ENCODE measurements at places on chromosomes 13 and 19.

GRCh38 chr13:72120632-72121031, 253.6 kb upstream of the DACH1 start:
- no peaks in the 10 kb centered on the region for H3K27me3 ChIP-seq
- no peaks in the 10 kb centered on the region for H3K36me3 ChIP-seq
- no peaks in the 10 kb centered on the region for H3K4me1 ChIP-seq

DNA sequence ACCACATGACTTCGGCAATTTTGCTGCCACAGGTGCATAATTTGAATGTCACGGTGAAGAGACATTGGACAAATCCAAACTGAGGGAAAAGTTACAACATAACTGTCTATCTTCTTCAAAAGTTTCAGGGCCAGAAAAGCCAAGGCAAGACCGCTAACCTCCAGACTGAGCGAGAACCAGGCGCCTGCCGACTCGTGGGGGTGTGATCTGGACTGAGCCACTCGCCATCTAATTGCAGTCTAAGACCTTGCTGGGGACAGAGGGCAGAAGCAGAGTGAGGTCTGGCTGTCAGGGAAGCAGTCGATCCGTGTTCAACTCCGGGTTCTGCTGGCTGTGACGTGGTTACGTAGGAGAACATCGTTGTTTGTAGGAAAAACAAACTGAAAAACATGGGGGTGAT, 88.6 kb downstream of the SPACA7 start:
- no peak overlapping the region for H3K27ac ChIP-seq
- no peak overlapping the region for H3K4me3 ChIP-seq
- no peaks in the 10 kb centered on the region for H3K27me3 ChIP-seq
- H3K4me1 ChIP-seq: no peaks in the 10 kb centered on the region
- DNase-seq: no peak

- peak overlapping the region; percentile 65 for H3K4me3 ChIP-seq
- H3K27me3 ChIP-seq: no peaks in the 10 kb centered on the region
- H3K36me3 ChIP-seq: no peaks in the 10 kb centered on the region
- H3K27ac ChIP-seq: no peak overlapping the region
- no peak for DNase-seq
Observed at GRCh38 chr13:27789495-27790303, 2.6 kb upstream of the GSX1 start.

GRCh38 chr13:114088863-114089262, 43.6 kb downstream of the RASA3 start:
- no peak overlapping the region for H3K4me3 ChIP-seq
- H3K27me3 ChIP-seq: no peaks in the 10 kb centered on the region
- H3K36me3 ChIP-seq: no peaks in the 10 kb centered on the region
- H3K4me1 ChIP-seq: no peaks in the 10 kb centered on the region

DNA sequence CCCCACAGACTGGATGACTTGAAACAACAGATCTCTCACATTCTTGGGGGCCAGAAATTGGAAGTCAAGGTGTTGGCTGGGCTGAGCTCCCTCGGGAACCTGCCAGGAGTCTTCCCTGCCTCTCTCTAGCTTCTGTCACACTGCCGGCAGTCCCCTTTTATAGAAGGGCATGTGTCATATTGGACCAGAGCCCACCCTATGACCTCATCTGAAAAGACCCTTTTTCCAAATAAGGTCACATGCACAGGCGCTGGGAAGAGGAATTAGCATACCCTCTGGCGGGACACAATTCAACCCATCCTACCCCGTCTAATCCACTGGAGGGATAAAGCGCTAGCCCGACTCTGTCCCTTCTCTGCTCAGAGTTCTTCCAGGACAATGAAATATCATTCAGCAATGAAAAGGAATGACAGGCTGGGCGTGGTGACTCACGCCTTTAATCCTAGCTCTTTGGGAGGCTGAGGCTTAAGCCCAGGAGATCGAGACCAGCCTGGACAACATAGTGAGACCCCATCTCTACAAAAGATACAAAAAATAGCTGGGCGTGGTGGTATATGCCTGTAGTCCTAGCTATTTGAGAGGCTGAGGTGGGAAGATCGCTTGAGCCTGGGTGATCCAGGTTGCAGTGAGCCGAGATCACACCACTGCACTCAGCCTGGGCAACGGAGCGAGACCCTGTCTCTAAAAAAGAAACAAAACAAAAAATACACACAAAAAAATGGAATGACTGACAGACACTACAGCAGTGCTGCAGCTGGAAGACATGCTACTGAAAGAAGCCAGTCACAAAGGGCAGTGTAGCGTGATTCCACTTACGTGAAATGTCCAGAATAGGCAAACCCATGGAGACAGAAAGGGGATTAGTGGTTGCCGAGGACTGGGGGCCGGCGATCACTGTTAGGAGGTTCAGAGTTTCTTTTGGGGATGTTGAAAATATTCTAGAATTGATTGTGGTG, 28.5 kb downstream of the MEIS3 start:
- H3K4me1 ChIP-seq: peaks cover 5% of the 10 kb centered on the region
- H3K27ac ChIP-seq: 0 out of 2 replicates have a peak overlapping the region, but pooled peaks have one; percentile 18
- no peaks in the 10 kb centered on the region for H3K27me3 ChIP-seq
- H3K36me3 ChIP-seq: no peaks in the 10 kb centered on the region
- no peak for DNase-seq

GRCh38 chr19:28242317-28242927, 970.5 kb downstream of the UQCRFS1 start:
- no peaks in the 10 kb centered on the region for H3K36me3 ChIP-seq
- H3K27me3 ChIP-seq: no peaks in the 10 kb centered on the region
- H3K27ac ChIP-seq: no peak overlapping the region

DNA sequence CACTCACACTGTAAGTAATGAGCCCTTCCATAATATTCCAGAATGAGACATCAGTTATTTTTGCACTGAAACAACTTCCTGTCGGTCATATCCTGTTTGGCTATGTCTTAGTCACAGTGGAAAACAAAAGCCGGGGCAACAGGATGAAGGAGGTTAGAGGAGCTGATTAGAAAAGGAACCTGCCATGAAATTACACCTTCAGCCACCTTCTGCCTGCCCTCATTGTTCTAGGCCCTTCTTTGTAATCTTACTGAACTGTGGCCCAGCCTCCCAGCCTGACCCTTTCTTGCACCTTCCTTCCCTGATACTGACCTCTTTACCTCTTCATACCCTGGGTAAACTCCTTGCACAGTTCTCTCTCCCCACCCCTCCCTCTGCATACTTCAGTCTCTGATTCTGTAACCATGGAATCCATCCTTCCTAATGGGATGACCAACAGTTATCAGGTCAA, 67.3 kb downstream of the DOCK9 start:
- H3K4me3 ChIP-seq: no peak overlapping the region
- no peak for DNase-seq
- no peaks in the 10 kb centered on the region for H3K4me1 ChIP-seq
- H3K27me3 ChIP-seq: no peaks in the 10 kb centered on the region

GRCh38 chr19:28422046-28422445, 790.9 kb downstream of the UQCRFS1 start:
- H3K27me3 ChIP-seq: no peaks in the 10 kb centered on the region
- no peaks in the 10 kb centered on the region for H3K36me3 ChIP-seq
- no peaks in the 10 kb centered on the region for H3K4me1 ChIP-seq
- DNase-seq: no peak
- no peak overlapping the region for H3K27ac ChIP-seq

DNA sequence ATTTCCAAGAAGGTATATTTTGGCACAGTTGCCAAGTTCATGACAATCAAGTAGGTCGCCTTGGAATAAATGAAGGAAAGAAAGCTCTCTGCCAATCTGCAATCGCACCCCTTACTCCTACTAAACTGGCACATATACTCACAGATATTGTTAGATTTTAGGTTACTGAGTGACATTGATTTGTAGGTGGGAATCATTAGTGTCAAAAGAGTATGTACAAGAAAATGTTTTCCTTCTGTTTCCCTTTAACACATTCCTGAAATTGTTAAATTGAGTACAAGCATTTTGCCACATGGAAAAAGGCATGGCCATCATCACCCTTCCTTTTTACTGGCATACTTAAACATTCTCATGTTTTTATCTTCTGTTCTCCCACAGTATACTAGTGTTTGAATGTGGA, 2868.3 kb upstream of the PCDH20 start:
- no peak for DNase-seq
- no peaks in the 10 kb centered on the region for H3K36me3 ChIP-seq
- H3K4me3 ChIP-seq: no peak overlapping the region
- H3K4me1 ChIP-seq: 0 out of 2 replicates have a peak, but pooled peaks cover 4% of the 10 kb centered on the region
- H3K27me3 ChIP-seq: no peaks in the 10 kb centered on the region

DNA sequence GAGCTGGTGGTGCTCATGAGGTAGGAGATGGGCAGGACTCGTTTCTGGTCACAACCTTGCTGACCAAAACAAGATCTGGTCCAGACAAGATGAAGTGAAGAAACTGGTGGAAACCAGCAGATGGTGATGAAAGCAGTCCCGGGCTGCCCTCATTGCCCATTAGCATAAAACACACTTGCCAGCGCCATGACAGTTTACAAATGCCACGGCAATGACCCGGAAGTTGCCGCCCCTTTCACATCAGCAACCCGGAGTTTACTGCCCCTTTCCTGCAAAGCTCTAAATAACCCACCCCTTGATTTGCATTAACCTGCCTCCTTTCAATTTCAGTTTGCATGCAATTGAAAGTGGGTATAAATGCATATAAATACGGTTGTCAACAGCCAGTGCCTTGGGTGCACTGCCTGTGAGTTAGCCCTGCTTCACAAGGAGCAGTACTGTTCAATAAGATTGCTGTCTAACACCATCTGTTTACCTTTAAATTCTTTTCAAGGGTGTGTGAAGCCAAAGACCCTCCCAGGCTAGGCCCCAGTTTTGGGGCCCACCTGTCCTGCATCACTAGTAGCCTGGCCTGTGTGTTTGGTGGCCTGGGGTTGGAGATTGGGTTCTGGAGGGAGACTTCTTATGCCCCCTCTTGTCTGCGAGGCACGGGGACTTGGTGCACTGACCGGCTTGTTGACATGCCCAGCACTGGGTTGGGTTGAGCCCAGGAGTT, 38.8 kb downstream of the CHST8 start:
- no peak overlapping the region for H3K4me3 ChIP-seq
- no peaks in the 10 kb centered on the region for H3K4me1 ChIP-seq
- no peaks in the 10 kb centered on the region for H3K27me3 ChIP-seq

GRCh38 chr19:30323904-30324303, 48.3 kb upstream of the ZNF536 start:
- peaks cover 71% of the 10 kb centered on the region for H3K4me1 ChIP-seq
- H3K4me3 ChIP-seq: no peak overlapping the region
- peaks cover 6% of the 10 kb centered on the region for H3K36me3 ChIP-seq
- no peak overlapping the region for H3K27ac ChIP-seq

GRCh38 chr19:48686088-48686487, 9.7 kb upstream of the FUT2 start:
- H3K27me3 ChIP-seq: no peaks in the 10 kb centered on the region
- no peak for DNase-seq
- H3K4me3 ChIP-seq: no peak overlapping the region
- no peaks in the 10 kb centered on the region for H3K36me3 ChIP-seq

DNA sequence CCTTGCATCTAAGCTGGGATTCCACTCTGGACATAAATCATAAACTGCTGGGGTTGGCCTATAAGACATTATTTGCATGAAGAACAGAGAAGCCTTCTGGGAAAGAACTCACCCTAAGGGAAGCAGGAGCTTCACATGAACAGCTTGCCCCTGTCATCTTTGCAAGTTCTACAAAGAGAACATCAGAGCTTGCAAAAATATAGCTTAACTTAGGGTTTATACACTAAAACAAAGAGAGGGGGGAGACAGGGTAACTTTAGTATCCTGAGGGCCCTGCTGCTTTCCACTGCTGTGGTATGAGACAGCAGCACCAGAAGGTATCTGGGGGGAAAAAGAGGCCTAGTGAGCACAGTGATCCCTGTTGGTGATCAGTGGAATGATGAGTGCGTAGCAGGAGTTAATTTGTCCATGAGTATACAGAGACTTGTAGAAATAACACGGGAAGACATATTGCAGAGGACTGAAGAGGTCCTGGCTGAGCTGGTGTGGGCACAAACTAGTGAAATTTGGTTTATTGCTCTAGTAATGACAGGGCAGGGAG, 116.1 kb upstream of the TSC22D1 start:
- no peak overlapping the region for H3K27ac ChIP-seq
- no peak for DNase-seq
- H3K4me1 ChIP-seq: no peaks in the 10 kb centered on the region
- H3K4me3 ChIP-seq: no peak overlapping the region
- no peaks in the 10 kb centered on the region for H3K27me3 ChIP-seq

DNA sequence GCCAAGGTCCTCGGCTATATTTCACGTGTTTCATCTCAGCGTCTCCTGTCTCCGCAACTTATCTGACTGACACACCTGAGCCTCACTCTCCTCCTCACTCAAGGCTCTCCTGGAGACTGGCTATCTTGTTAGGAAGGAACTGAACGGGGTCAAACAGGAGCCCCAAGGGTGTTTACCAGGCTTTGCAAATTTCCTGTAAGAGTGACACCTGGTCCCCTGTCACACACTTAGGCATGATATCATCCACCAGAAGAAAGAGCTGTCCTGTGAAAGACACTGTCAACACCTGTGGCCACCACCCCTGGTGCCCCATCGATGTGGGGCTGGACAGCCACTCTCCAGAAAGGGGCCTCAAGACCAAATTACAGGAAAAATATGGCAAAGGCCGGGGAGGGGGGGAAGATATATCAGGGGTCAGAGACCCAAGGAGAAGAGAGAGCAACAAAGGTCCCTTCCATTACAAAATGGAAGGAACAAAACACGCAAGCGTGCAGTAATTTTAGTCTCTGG, 2.9 kb downstream of the CD70 start:
- no peak overlapping the region for H3K27ac ChIP-seq
- no peaks in the 10 kb centered on the region for H3K36me3 ChIP-seq
- peaks cover 54% of the 10 kb centered on the region for H3K4me1 ChIP-seq
- H3K27me3 ChIP-seq: no peaks in the 10 kb centered on the region
- peak; percentile 65 for DNase-seq
- peak overlapping the region; percentile 60 for H3K4me3 ChIP-seq

DNA sequence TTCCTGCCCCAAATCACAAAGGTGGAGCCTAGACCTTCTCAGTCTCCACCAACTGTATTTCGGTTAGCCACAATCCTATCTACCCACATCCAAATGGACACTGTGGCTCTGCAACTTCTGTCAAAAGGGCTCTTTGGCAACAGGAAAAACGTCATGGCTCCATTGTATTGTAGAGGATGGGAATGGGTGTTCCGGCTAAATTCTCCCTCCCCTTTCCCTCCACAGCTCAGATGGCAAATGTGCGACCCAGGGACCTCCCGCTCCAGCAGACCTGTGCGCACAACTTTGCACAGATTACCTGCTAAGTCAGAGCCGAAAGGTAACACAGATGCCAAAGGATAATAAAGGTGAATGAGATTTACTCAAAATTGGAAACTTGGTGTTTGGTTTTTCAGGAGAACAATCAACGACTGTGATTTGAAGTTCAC, 968 bp upstream of the KL start:
- DNase-seq: peak; percentile 37
- H3K27ac ChIP-seq: no peak overlapping the region
- H3K36me3 ChIP-seq: no peaks in the 10 kb centered on the region
- no peaks in the 10 kb centered on the region for H3K4me1 ChIP-seq
- H3K27me3 ChIP-seq: no peaks in the 10 kb centered on the region
